GM19239 (cell line): ENCODE measurements at places on chromosomes 5 and 9.

DNA sequence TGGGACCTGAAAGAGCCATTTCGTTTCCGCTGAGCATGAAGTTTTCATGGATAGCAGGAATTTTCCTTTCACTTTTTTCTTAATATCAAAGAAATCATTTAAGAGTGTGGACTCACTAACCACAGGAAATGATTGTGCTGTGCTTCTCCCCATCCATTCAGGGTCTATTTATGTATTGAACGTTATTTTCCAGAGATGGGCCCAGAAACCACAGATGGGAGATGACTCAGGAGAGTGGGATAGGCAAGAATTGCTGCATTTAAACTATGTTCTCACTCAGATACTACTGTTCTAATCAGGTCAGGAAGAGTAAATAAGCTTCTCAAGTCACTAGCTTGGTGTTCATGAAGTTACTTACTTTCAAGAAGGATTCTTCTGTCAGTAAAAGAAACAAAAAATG lies 763.8 kb downstream of the DTWD2 start:
- no peak for DNase-seq

- no peak for DNase-seq
Observed at GRCh38 chr5:132363431-132364112, 5.9 kb upstream of the SLC22A5 start.

GRCh38 chr9:97487861-97488260 lies 13.6 kb upstream of the TMOD1 start:
- DNase-seq = no peak

GRCh38 chr9:8115570-8115969 lies 316.0 kb upstream of the DMAC1 start:
- no peak for DNase-seq

- DNase-seq = no peak
Observed at GRCh38 chr5:149401051-149401450, 22.0 kb upstream of the IL17B start.

DNA sequence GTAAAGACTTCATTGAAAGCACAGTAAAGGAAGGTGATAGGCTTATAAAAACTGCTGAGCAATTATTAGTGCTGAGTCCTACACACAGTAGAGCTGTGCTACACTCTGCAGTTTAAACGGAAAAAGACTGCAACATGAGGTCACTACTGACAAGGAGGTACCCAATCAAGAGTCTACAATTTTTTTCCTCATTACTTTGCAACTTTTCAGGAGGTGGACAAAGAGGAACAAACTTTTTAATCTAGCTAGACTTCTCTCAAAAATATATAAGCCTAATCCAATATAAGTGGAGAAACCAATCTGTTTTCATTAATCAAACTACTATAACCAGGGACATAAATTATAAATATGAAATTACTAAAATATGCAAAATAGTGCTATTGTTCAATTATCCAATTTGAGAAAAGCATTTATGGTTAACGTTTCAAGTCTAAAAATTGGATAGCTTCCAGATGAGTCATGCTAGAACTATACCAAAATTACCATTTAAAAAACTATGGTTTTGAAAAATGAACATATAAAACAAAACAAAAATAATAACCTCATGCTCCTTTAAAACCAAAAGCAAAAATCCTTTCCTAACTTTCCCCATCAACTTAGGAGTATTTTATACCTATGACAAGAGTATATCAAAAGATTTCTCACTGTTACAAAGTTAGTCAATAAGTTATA lies 37.7 kb downstream of the FAM13B start:
- no peak for DNase-seq

- no peak for DNase-seq
Observed at GRCh38 chr9:76562511-76562911, 103.5 kb downstream of the GCNT1 start.

- DNase-seq = no peak
Observed at GRCh38 chr5:83179966-83180365, 102.6 kb downstream of the XRCC4 start.

GRCh38 chr5:42894057-42894456 lies 82.4 kb upstream of the SELENOP start:
- no peak for DNase-seq

- DNase-seq = no peak
Observed at GRCh38 chr5:90518661-90519060, 10.7 kb downstream of the LYSMD3 start.

GRCh38 chr9:19511694-19512093 lies 102.9 kb downstream of the ACER2 start:
- DNase-seq = no peak

GRCh38 chr9:77544546-77544945 lies 103.6 kb downstream of the GNA14 start:
- no peak for DNase-seq

DNA sequence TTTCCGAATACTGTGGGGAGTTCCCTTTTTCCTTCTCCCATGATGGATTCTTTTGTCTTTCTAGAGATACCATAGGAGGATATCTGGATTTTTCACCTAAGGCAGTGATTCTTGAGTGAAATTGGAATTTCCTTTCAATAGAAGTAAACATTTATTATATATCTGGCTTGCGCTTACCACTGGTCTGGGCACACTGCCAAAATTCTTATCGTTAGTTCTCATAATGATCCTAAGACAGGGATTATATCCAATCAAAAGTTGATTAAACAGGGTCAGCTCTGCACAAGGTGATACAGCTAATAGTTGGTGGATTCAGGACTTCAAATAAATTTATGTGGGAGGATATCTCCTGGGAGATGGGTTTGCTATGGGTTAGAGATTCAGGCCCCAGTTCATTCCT lies 9.6 kb downstream of the TLE4 start:
- DNase-seq = no peak

GRCh38 chr9:93958819-93959682 lies 3.9 kb upstream of the BARX1 start:
- DNase-seq = no peak

DNA sequence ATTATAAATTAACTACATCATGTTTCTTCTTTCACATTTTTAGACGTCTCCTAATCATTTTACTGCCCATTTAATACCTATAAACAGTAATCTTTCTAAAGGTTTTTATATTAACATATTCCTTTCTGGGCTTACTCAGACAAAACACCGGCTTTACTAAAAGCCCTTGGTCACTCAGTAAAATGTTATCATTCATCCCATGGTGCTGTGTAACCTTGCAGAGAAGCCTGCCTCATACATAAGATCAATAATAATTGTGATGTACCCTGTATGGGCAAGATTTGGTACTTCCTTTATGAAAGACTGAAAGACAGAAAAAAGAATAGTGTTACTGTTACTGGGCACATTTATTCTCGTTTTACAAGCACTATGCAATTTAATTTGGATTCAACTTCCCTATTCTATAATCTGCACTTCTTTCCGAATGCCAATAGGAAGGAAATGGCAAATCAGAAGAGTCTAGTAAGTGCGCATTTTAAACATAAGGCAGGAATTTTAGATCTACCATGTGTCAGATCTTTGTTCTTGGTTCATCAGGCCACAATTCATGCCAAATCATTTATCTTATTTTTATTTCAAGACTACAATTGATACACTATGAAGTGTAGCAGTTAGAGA lies 522.2 kb downstream of the CSNK1G3 start:
- no peak for DNase-seq

- DNase-seq = no peak
Observed at GRCh38 chr9:129995409-129996160, 47.4 kb downstream of the FNBP1 start.

- no peak for DNase-seq
Observed at GRCh38 chr5:110177729-110178128, 488.0 kb downstream of the MAN2A1 start.

- no peak for DNase-seq
Observed at GRCh38 chr9:95584176-95584575, 67.4 kb upstream of the PTCH1 start.

GRCh38 chr9:77926371-77926878 lies 105.2 kb downstream of the GNAQ start:
- DNase-seq = no peak

DNA sequence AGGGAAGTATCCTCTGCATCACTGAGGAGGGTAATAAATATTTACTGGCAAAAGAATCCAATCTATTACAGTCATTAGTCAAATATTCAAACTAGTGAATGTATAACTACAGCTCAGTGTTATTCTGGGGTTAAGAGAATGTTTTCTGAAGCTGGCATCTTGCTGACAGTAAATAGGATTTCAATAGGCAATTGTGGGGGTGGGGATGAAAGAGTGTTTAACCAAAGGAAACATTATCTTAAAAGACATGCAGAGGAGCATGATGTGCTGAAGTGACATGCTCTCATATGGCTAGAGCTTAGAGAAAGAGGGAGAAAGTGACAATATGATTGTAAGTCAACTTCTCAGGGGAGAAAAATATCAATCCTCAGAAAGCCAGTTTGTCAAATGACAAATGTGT lies 618.4 kb upstream of the RIOK2 start:
- DNase-seq = no peak

DNA sequence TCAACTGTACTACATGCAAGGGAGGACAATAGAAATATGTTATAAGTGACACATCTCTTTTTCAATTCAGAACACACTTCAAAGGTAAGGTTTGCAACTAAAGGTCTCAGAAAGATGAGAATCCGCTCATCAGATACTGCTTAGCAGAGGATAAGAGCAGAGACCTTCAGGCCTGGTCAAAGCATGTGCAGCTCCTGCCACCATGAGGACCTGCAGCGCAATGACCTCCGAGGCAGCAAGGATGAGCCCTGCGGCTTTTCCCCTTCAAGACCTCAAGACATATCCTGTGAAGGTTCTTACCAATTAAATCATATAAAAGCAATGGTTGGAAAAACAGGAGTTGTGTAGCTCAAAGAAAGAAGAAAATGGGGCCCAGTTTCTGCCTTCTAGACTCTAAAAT lies 135.8 kb downstream of the TRIM36 start:
- no peak for DNase-seq

GRCh38 chr9:130010151-130010988 lies 32.6 kb downstream of the FNBP1 start:
- DNase-seq = no peak

- no peak for DNase-seq
Observed at GRCh38 chr5:122907276-122907675, 61.9 kb downstream of the SNX24 start.

GRCh38 chr5:107127878-107128277 lies 542.9 kb downstream of the EFNA5 start:
- no peak for DNase-seq

- no peak for DNase-seq
Observed at GRCh38 chr5:157115012-157115411, 6.2 kb upstream of the HAVCR2 start.

GRCh38 chr9:68740561-68740960 lies 35.5 kb downstream of the PIP5K1B start:
- DNase-seq = no peak

- DNase-seq = no peak
Observed at GRCh38 chr5:34832568-34832967, 6.4 kb upstream of the TTC23L start.
